ENCODE measurements at places on chromosomes 1 and 21. TPM values are rescaled to one million over a fixed set of nuclear protein-coding genes. Genes with fewer than 3 reads are reported as not detected.

GRCh38 chr21:31107176-31107785 is 69.0 kb upstream of the KRTAP19-8 start:
- no peaks in the 10 kb centered on the region for H3K36me3 ChIP-seq
- H3K4me3 ChIP-seq = no peak overlapping the region
- DNase-seq = no peak
- no peak overlapping the region for H3K27ac ChIP-seq

GRCh38 chr1:182869241-182869666 is 30.1 kb downstream of the DHX9 start:
- no peaks in the 10 kb centered on the region for H3K27me3 ChIP-seq
- H3K4me3 ChIP-seq = no peak overlapping the region
- H3K27ac ChIP-seq = no peak overlapping the region

- no peak overlapping the region for H3K4me3 ChIP-seq
- H3K27ac ChIP-seq = no peak overlapping the region
- no peaks in the 10 kb centered on the region for H3K36me3 ChIP-seq
- no peaks in the 10 kb centered on the region for H3K4me1 ChIP-seq
- H3K27me3 ChIP-seq = no peaks in the 10 kb centered on the region
- DNase-seq = no peak
Measured at GRCh38 chr1:224057461-224058199, 56.3 kb upstream of the FBXO28 start.

The CDK11B gene
- total RNA-seq = 16.2 TPM

DNA sequence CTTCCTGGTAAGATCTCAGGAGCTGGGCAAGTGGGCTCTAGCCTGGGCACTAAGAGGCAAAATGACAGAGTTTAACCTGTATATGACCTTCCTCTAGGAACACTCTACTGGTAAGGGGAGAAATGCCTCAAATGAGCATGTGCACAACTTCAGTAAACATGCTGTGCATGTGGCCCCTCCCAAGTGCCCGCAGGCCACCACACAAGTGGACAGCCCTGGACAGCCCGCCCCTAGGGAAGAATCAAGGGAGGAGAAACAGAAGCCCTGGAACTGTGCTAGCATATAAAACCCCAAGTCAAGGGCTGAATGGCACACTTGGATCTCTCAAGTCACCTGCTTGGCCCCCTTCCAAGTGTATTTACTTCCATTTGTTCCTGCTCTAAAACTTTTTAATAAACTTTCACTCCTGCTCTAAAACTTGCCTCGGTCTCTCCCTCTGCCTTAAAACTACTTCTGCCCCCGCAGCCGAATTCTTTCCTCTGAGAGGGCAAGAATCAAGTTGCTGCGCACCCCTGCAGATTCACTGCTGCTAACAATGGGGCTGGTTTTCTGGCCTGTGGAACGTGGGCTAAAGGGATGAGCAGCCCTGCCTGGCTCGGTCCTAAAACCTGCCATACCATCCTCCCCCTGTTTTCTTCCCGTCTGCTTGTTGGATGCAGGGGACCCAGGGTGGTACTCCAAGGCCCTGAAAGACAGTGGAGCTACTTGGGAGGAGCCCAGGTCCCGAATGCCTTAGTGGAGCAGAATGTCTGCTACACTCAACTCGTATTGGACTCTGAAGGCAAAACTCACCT is 93.5 kb downstream of the IER5 start:
- no peak overlapping the region for H3K4me3 ChIP-seq
- DNase-seq = no peak
- no peaks in the 10 kb centered on the region for H3K36me3 ChIP-seq
- H3K4me1 ChIP-seq = peaks cover 36% of the 10 kb centered on the region

Measured in right atrium auricular region (tissue), 2 donors.